ENCODE measurements at places on chromosomes 16 and 17.

GRCh38 chr16:26335236-26335853, 643.6 kb downstream of the HS3ST4 start:
- no peak for DNase-seq

GRCh38 chr17:82908543-82909160, 68.8 kb upstream of the ZNF750 start:
- DNase-seq: no peak

GRCh38 chr17:40432864-40433528, 10.3 kb upstream of the IGFBP4 start:
- DNase-seq: no peak

DNA sequence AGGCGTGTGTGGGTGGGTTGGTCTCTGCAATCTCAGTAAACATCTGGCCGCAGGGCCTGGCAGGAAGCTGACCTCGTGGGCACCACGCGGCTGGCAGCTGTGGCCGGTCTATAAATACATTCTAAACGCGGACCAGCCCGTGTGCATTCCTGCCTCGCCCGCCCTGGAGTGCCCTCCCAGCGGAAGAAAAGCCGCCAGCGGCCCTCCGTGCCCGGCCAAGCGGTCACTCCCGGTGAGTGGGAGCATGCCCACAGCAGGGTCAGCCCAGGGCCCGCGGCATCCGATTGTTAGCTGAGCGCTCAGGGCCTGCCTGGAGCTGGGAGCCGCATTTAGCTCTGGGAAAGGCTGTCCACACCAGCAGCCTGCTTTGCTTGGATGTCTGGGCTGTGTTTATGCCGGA, 10.3 kb downstream of the ZNF469 start:
- no peak for DNase-seq

DNA sequence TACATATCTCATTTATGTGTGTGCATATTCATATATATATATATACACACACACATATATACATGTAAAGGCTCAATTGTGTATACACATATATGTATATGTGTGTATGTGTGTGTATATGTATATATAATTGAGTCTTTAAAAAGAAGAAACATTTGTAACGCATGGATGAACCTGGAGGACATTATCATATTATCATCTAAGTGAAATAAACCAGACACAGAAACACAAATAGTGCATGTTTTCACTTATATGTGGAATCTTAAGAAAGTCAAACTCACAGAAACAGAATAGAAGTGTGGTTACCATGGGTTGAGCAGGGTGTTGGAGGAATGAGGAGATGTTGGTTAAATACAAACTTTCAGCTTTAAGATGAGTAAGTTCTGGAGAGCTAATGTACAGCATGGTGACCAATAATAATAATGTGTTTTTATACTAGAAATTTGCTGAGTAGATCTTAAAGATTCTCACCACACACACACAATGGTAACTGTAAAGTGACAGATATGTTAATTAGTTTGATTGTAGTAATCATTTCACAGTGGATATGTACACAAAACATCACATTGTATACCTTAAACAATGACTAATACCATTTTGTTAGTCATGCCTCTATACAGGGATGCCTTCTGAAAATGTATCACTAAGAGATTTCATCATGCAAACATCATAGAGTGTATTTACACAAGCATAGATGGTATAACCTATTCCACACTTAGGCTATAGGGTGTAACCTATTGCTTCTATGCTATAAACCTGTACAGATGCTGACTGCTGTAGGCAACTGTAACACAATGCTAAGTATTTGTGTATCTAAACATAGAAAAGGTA, 132.6 kb upstream of the CACNG5 start:
- DNase-seq: no peak

- DNase-seq: no peak
Measured at GRCh38 chr17:28427371-28427770, 21.4 kb upstream of the SLC46A1 start.

GRCh38 chr17:70230850-70231640, 61.7 kb downstream of the KCNJ2 start:
- no peak for DNase-seq

DNA sequence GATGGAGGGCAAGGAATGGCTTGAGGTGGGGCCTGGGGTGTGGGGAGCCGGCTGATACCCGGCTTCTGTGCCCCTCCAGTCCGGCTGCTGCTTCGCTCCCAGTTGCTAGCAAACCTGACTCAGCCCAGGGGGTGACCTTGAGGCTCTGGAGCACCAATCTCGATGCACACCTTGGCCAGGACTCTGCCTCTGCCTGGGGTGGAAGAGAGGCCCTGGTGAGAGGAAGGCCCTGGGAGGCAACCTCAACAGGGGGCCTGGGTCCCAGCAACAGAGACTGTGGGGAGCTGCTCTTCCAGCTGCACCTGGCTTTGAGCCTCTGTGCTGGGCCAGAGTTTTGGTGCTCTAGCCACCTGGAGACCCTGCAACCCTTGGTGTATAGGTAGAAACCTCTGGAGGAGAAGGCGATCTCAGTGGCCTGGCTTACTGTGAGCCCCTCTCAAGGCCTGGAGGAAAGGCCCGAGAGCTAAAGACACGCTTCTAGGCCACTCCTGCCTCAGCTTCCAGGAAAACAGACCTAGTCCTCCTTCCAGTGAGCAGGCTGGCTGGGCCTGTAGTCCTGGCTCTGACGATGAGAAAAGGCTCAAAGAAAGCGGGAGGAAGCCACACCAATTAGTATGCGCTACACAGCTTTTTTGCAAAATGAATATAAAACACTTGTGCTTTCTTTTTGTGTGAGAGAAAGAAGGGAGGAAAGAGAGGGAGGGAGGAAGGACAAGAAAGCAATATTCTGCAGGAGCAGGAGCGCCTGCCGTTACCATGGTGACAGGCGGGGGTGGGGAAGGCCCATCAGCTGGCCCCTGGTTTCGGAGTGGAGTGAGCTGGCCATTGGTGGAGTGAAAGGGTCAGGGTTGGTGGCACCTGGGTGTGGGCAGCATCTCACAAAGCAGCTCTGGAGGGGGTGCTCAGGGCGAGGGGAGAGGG, 51.0 kb downstream of the VAC14 start:
- DNase-seq: no peak

DNA sequence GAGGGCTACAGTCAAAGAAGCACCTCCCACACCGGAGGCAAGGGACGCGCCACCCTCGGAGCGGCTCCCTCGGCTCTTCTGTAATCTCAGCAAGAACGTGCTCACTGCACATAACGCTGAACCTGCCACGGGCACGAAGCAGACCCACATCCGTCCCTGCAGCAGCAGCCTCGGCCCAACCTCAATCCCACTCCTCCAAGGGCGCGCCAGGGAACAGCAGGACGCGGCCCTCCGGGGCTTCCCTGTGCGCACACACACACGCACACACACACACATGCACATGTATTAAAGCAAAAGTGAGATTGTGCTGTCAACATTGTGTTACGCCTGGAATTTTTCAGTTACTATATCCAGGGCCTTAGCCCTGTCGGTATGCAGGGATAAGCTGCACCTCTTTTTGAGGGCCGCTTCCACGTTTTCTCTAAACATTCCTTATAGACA, 54.0 kb downstream of the TBC1D16 start:
- DNase-seq: no peak

GRCh38 chr16:61676740-61677139, 359.5 kb downstream of the CDH8 start:
- no peak for DNase-seq

DNA sequence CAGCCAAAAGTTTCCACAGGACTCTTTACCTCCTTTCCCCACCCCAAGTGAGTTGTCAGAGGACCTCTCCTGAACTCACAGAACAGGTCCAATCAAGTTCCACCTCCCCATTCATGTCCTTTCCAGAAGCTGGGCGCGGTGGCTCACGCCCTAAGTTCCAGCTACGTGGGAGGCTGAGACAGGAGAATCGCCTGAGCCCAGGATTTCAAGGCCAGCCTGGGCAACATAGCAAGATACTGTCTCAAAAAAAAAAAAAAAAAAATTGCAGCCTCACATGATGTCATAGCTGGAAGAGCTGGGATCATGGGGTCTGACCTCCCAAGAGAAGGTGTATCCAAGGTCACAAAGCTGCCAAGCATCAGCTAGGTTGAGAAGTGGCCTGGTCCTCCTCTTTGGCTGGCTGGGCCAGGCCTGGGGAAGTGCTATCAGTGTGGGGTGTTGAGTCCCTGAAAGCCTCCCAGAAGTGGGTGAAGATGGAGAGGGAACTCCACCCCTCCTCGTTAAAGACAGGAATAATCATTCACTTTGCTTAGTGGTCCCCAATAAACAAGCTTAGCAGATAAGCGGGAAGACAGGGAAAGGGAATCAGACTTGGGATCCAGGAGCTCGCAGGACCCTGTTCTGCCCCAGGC, 5.5 kb upstream of the MNT start:
- DNase-seq: no peak

DNA sequence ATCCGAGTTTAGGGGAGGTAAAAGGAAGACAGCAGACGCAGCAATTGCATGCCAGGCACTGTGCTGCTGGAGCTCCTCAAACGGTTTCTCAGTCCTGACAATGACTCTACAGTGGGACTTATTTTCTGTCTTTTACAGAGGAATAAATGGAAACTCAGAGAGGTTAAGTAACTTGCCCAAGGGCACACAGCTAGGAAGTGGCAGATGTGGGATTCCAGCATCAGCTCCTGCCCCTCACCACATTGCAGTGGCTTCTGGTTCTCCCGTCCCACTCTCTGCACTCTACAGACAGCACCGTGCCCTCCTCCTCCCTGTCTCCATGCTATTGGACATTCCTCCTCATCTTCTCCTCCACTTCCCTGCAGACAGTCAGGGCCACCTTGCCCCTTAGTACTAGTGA, 74.2 kb upstream of the KSR1 start:
- no peak for DNase-seq

DNA sequence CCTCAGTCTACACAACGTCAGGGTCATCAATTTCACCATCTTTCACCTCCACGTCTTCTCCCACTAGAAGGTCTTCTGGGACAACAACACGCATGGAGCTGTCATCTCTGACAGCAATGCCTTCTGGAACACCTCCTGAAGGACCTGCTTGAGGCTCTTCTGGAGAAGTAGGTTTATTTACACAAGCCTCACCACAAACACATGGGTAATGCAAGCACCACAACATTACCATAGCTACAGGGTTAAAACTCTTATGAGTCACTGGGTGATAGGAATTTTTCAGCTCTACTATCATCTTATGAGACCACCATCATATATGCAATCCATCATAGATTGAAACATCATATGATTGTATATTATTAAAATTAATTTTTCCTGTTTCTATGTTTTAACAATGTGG, 215.4 kb downstream of the CHD9NB start:
- no peak for DNase-seq

- DNase-seq: no peak
Measured at GRCh38 chr17:40038882-40039513, 15.2 kb downstream of the MED24 start.

DNA sequence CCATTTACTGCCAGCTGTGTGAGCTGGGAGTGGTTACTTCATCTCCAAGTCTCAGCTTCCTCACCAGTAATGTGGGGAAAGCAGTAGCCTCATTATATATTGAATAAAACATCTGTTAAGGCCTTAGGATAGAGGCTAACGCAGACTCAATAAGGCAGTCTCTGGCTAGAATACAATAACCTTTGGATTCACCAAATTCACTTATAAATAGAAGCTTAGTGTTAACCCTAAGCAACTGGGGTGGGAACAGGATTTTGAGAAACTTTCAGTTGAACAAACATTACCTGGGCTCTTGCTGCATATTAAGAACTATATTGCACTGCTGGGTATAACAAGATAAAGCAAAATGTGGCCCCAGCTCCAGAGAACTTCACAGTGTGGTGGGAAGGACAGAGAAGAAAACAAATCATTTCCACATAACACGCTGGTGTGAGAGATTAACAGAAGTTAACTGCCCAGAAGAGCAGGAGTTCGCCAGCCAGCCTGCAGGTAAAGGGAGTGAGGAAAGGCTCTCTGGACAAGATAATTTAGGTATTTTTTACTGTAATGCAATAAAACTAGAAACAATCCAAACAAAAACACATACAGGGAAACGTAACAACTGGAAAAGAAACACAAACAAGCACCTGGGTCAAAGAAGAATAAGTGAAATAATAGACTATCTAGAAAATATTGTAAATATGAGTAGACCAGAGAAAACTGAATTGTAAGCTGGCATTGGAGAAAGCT, 57.0 kb downstream of the USP31 start:
- DNase-seq: no peak

DNA sequence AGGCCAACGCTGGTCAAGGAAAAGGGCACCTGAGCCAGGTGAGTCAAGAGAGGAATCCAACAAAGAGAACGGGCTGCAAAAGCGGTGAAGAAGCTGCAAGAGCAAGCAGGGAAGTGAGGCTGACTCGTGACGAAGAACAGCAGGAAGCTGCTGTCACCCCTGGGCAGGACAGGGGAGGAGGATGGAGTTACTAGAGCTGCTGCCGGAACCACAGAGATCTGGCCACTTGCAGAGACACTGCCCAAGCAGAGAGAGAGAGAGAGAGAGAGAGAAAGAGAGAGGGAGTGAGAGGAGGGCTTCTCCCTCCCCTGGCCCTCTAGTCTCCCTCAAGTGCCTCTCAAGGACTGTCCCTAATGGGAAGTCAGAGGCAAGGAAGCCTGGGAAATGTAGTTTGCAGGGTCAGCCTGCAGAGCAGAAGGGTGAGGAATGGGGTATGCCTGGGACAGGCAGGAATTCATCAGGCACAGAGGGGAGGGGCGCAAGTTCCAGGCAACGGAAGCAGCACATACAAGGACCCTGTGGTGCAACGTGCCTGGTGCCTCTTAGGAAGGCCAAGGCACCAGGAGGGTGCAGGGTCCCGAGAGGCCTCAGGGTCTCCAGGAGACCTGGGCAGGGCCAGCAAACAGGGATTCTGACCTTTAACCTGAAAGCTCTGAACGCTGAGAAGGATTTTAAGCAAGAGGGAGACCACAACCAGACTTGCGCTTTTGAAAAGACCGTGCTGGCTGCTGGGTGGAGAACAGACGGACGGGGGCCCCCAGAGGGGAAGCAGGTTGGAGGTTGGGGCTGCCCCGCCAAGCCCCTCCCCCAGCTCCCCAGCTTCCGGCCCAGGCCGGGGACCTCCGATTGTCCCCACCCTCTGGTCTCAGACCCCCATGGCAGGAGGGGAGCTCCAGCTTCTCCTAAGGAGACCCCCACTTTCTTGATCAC, 45.8 kb upstream of the CIBAR2 start:
- DNase-seq: no peak

GRCh38 chr17:2798678-2799077, 2.4 kb downstream of the RAP1GAP2 start:
- no peak for DNase-seq

DNA sequence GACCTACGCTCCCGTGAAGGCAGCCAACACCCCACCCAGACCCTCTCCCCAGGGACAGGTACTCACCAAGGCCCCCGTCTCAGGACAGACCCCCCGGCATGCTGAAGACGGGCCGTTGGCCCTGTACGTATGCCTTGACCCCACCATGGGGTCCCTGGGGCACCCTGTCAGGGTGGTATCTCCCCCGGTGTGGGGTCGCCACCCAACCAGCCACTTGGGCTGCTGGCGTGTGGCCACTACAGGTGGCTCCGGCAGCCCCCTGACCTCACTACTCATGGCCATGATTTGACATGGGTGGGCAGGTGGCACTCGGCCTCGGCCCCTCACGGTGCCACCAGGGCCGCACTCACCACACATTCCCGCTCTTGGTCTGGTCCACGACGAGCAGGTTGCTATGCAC, 40.9 kb upstream of the PVALEF start:
- no peak for DNase-seq
